Aorta (tissue), 5 donors: ENCODE measurements at places on chromosomes 11 and 22. TPM values are rescaled to one million over a fixed set of nuclear protein-coding genes. Genes with fewer than 3 reads are reported as not detected.
A peak's percentile ranks its signal among the peaks of the same experiment; 100 is the strongest.

Gene CASP5
- total RNA-seq = 2.0 TPM

Gene CHST1
- 15.2 TPM for total RNA-seq

DNA sequence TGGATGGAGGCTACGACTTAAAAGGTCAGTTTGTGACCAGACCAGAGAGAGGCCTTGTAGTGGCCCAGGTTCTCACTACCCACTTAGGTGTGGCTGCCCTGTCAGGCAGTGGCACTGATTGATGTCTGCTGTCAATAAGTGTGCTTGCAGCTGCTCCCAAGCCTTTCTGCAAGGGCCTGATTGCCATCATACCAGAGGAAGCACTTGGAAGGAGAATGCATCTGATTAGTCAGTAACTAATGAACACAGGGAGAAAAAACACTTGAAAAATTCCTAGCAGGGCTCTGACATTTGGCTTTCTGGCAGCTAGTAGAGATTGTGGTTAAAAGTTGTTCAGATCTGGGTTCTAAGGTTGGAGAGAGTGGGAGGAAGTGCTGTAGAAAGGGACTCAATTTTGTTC lies 107.5 kb downstream of the NAV2 start:
- peaks cover 16% of the 10 kb centered on the region for H3K4me1 ChIP-seq
- peak overlapping the region; percentile 21 for H3K27ac ChIP-seq
- DNase-seq = no peak
- no peak overlapping the region for H3K4me3 ChIP-seq
- H3K36me3 ChIP-seq = no peaks in the 10 kb centered on the region

- no peak for DNase-seq
- H3K27me3 ChIP-seq = no peaks in the 10 kb centered on the region
- peaks cover 2% of the 10 kb centered on the region for H3K36me3 ChIP-seq
- H3K27ac ChIP-seq = no peak overlapping the region
- H3K4me3 ChIP-seq = no peak overlapping the region
- H3K4me1 ChIP-seq = no peaks in the 10 kb centered on the region
Observed at GRCh38 chr22:46178755-46179505, 28.6 kb downstream of the PPARA start.

DNA sequence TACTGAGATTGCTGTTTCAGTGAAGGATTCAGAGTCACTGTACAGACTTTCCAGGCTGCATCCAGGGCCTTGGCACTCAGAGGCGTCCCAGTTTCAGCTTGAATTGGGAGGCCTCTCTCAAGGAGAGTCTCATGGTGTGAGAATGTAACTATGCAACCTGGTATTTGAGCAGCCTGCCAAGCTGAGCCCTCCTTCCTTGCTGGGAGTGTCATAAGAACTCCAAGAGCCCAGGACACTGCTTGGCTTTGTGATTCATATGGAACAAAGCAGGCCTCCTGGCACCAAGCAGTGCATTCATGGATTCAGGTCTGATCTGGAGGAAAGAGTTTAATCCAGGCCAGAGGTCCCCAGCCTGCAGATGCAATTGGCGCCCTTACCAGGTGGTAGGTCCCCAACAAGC lies 171.7 kb downstream of the DBX1 start:
- H3K4me1 ChIP-seq = peaks cover 4% of the 10 kb centered on the region
- peak; percentile 75 for DNase-seq
- H3K27me3 ChIP-seq = no peaks in the 10 kb centered on the region
- no peaks in the 10 kb centered on the region for H3K36me3 ChIP-seq
- peak overlapping the region; percentile 55 for H3K27ac ChIP-seq
- H3K4me3 ChIP-seq = no peak overlapping the region

Gene HORMAD2
- total RNA-seq = not detected

DNA sequence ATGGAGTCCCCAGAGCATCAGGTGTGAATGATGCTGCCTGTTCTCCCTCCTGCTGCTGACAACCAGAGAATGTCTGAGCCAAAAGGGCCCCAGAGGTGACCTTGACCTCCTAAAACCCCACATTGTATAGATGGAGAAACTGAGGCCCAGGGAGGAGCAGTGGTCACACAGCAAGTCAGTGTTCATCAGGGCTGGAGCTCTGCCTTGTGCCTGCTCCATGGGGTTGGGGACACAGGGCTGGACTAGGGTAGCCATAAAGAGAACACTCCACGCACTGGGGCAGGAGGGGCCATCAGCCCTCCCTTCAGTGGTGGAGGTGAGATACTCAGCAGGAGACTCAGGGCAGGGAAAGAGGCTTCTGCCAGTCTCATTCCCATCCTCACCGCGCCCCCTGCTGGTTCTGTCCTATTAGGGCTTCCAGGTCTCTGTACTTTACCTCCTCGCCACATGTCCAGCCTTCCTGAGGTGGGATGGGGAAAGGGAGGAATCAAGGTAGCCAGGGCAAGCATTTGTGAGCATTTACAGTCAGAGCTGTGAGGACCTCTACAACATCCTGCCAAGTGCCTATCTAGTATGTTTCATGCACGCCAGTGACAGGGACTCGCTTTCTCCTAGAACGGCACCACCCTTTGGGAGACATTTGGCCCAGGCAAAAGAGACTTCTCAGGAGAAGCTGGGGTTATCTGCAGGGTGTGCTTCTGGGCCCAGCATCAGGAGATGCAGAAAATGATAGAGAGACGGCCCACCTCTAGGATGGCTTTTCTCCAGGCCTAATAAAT lies 43.2 kb downstream of the NEU3 start:
- H3K4me3 ChIP-seq = no peak overlapping the region
- H3K36me3 ChIP-seq = no peaks in the 10 kb centered on the region
- DNase-seq = peak; percentile 79
- H3K4me1 ChIP-seq = no peaks in the 10 kb centered on the region
- H3K27me3 ChIP-seq = no peaks in the 10 kb centered on the region
- no peak overlapping the region for H3K27ac ChIP-seq

GRCh38 chr22:30856741-30857502 lies 111.7 kb downstream of the MORC2 start:
- H3K4me1 ChIP-seq = no peaks in the 10 kb centered on the region
- no peaks in the 10 kb centered on the region for H3K36me3 ChIP-seq
- H3K4me3 ChIP-seq = no peak overlapping the region
- H3K27ac ChIP-seq = no peak overlapping the region

- DNase-seq = no peak
- H3K4me3 ChIP-seq = no peak overlapping the region
- no peaks in the 10 kb centered on the region for H3K36me3 ChIP-seq
- no peaks in the 10 kb centered on the region for H3K27me3 ChIP-seq
- no peaks in the 10 kb centered on the region for H3K4me1 ChIP-seq
Observed at GRCh38 chr11:121110871-121111724, 10.1 kb downstream of the TECTA start.

DNA sequence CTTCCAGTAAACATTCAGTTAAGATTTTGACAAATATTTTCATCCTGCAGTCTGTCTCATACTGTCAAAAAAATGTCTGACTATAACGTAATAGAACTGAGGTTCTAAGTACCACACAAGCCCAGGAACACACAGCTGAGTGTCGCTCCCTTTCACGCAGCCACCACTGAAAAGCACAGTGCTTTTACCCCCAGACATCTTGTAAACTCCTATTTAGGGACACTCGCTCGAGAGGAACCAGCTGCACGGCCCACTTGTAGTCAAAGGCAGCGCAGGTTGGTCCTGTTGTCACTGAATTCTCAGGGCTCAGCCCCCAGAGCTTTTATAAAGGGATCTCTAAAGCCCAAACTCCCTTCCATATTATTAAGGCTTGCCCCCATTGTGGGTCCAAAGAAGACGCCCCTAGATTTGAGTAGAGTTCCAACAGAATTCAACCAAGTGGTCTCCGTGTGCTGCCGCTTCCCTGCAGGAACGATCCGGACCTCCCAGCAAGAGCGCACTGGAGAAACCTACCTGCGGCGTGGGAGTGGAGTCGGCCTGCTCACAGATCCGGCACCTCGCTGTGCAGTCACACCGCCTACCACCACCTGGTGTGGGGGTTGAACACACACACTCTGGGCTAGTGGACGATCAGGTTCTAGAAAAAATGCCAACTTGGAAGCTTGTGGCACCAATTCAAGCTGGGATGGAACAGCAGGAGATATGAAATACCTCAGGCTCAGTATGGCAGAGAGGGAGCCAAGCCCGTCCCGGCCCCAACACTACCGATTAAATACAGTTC lies 23.4 kb downstream of the ASPHD2 start:
- H3K27me3 ChIP-seq = no peaks in the 10 kb centered on the region
- no peak overlapping the region for H3K27ac ChIP-seq
- no peaks in the 10 kb centered on the region for H3K4me1 ChIP-seq
- no peaks in the 10 kb centered on the region for H3K36me3 ChIP-seq

DNA sequence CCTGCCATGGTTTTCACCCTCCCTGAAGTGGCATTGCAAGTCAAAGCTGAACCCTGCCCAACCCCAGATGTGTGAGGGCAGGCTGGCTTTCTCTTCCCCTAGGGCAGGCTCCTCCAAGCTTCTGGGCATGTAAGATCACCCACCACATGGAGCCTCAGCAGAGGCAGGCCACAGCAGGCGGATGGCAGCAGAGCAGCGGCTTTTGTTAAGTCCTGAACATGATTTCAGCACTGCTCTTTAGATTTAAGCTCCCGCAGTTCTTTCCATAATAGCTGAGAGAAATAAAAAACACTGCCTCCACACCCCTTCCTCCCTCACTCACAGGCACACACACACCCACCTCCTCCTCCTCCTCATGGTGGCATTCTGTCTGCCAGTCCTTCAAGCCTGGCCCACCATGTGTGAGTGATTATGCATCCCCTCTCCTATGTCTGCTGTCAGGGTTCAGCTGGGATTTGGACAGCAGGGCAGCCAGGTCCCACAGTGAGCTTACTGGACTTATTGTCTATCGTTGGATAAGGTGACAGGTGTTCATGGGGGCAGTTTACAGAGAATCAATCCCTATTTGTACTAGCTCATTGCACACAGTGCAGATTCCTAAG lies 5.0 kb upstream of the NTM start:
- H3K36me3 ChIP-seq = no peaks in the 10 kb centered on the region
- H3K27me3 ChIP-seq = no peaks in the 10 kb centered on the region
- H3K27ac ChIP-seq = no peak overlapping the region
- H3K4me1 ChIP-seq = no peaks in the 10 kb centered on the region
- no peak overlapping the region for H3K4me3 ChIP-seq

DNA sequence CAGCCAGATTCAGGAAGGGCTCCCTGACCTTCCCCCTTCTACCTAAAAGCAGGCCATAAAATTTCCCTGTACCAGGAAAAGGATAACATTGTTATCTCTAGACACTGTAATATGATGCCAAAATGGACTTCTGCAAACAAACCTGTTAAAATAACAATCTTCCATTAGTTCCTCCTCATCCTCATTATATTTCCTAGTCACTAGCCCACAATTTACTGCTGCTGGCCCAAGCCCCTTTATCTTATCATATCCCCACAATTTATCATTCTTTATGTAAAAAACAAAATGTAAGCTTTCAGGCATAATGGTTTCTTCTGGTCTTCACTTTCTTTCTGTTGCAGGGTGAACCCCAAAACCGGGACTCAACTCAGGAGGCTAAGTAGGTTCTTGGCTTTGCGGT lies 1132.1 kb upstream of the CNTN5 start:
- no peak overlapping the region for H3K4me3 ChIP-seq
- DNase-seq = no peak
- no peaks in the 10 kb centered on the region for H3K36me3 ChIP-seq
- no peaks in the 10 kb centered on the region for H3K27me3 ChIP-seq
- no peaks in the 10 kb centered on the region for H3K4me1 ChIP-seq
- no peak overlapping the region for H3K27ac ChIP-seq

DNA sequence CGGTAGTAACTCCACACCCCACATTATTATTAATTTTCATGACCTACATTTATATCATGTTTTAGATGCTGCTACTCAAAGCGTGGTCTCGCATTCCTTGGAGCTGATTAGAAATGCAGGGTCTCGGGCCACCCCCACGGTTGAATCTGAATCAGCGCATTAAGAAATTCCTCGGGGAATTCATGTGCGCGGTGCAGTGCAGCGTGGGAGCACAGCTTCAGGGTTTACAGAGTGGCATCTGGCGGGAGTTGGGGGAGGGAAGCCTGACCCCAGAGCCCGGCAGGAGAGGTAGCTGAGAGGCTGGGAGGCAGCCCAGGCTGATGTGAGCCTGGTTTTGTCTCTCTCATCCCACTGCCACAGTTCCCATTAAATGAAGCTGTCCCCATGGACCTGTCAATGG lies 48.1 kb upstream of the DAGLA start:
- H3K27me3 ChIP-seq = no peaks in the 10 kb centered on the region
- no peaks in the 10 kb centered on the region for H3K36me3 ChIP-seq
- H3K27ac ChIP-seq = no peak overlapping the region
- DNase-seq = no peak
